ENCODE measurements at places on chromosomes 2 and 18. TPM values are rescaled to one million over a fixed set of nuclear protein-coding genes. Genes with fewer than 3 reads are reported as not detected.

GRCh38 chr2:37549598-37549997 is 121.8 kb downstream of the CDC42EP3 start:
- no peak for DNase-seq

DNA sequence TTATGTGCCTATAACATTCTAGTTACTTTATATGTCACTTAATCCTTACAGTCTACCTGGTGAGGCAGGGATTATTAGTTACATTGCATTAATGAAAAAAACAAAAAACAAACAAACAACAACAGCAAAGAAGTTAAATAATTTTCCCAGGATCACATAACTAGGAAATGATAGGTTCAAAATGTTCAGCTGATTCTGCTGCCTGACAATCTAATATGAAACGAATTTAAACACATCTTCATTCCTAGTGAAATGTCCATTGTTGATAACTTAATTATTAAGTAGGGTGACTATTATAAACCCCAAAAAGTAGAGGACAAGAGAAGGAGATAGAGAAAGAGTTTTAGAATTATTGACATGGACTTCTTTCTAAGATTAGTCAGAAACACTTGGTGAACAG is 22.6 kb downstream of the HOXD1 start:
- no peak for DNase-seq

- no peak for DNase-seq
These were observed 66.4 kb downstream of the VIT start for GRCh38 chr2:36762764-36763490.

DNA sequence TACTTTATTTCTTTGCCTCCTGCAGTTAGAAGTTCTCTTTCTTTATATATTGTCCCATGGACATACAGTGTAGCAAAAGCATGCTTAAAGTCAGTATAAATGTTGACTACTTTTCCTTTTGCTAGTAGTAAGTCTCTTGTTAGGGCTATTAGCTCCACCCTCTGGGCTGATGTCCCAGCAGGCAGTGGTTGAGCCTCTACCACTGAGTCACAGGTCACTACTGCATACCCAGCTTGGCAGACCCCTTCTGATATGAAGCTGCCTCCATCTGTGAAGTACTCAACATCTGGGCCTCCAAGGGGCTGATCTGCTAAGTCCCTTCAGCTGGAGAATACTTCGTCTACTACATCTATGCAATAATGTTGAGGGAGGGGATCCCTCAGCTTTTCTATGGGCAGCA is 61.0 kb upstream of the SLC35G4 start:
- DNase-seq, result no peak

GRCh38 chr2:240789051-240789453 is 31.0 kb downstream of the KIF1A start:
- DNase-seq, result no peak

- no peak for DNase-seq
These were observed 287.7 kb upstream of the GCFC2 start for GRCh38 chr2:75998451-75998850.

The CD8B2 gene
- total RNA-seq, result 1.3 TPM
